ENCODE measurements at places on chromosomes 3 and 15.

- no peak for DNase-seq
Measured at GRCh38 chr3:184804801-184805200, 7.2 kb upstream of the VPS8 start.

GRCh38 chr3:119624002-119624720, 26.5 kb downstream of the PLA1A start:
- no peak for DNase-seq

GRCh38 chr15:62809115-62809967, 233.2 kb upstream of the TPM1 start:
- no peak for DNase-seq

DNA sequence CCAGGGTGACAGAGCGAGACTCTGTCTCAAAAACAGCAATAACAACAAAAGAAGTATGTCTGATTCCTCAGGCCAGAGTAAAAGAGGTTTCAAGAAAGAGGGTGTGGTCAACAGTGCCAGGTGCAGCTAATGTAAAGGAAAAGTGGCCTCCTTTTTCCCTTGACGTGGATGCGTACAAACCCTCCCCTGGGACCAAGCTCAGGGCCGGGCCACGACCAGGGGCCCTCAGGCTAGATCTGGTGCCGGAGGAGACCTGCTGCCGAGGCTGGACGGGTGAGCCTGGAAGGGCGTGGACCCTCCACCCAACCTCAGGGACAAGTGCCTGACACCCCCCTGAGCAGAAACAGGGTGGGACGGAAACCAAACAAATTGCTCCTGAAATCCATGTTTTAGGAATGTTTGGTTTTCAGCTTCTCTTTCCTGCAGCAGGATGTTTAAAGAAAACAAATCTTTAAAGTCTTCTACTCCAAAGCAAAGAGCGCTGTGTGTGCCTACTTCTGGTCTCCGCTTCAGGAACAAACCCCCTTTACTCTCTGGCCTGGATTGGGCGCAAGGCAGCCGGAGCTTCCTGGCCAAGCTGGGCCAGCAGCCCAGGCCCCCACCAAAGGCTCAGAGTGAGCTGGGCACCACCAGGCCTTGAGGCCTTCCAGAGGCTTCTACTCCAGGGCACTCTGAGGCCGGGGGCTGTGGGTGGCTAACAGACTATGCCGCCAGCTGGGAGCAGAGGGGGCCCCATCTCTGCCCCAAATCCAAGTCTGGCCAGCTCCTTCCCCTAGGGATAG, 21.4 kb downstream of the ZDHHC19 start:
- no peak for DNase-seq

- no peak for DNase-seq
Measured at GRCh38 chr3:194489736-194490612, 3.2 kb upstream of the ATP13A3 start.

GRCh38 chr3:57151021-57151449, 14.1 kb downstream of the IL17RD start:
- DNase-seq, result no peak

DNA sequence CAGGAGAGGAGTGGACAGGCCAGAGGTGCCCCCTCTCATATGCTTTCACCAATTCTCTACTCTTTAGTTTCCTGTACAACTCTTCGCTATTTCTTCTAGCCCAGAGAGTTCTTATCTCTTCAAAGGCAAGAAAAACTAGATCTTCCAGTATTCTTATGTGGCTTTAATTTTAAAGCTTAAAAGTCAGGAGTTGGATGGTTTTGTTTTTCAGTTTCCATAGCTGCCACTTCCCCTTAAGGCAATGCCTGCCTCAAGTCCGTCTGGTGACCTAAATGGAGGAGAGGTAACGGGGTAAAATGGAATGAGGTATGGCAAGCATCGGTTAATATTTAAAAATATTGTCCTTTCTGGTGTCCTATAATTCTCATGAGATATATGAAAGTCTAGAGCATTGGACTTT, 11.4 kb upstream of the VGLL3 start:
- DNase-seq, result no peak
